ENCODE measurements at places on chromosomes 1 and 21.

DNA sequence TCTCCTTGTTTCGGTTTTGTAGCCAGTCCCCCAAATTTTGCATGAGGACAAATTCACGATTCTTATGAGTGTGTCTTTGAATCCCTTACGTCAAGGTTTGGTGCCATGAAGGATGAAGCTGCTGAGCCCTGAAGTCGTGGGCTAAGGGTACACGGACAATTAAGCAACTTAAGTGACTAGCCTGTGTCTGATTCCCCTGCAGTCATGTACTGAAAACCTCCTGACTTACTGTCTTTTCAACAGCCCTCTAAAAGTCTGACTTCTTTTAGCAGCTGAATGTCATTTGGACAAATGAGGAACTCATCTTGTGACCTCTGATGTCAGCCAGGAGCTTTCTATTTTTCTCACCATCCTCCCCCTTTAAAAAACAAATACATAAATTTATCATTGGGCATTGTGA is 27.1 kb upstream of the C1orf105 start:
- DNase-seq: no peak

GRCh38 chr1:13703128-13703513 is 3.1 kb downstream of the PRDM2 start:
- no peak for DNase-seq

DNA sequence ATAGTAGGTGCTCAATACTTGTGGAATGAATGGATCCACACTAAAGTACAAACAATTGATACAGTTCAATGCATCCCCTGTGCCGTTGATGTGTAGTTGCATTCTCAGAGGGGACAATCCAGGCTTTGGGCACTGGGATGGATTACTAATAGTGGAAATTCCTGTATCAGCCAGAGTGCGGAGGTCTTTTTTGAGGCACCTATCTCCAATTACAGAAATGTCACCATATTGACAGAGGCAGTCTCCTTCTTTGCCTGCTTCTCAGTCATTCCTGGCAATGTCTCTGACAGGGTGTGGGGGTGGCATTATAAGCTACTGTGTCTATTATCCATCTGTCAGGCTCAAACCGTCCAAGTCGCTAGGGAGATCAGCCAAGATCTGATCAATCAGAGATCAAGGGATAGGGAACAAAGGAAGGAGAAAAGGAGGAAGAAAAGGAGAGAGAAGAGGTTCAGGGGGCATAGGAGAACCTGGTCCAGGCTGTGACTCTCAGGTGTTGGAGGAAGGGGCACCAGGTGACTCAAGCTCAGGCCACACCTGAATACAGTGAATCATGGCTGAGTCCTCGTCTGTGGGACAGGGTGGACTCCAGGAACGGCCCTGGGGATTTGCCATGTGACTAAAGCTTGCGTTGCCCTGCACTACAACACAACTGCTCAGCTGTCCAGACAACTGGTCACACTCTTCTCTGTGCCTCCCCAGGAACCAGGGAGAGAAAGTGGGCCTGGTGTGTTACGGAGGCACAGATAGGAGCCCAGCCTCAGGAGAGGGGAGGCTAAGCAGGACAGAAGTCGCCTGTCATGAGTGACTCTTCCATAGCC is 3.4 kb upstream of the LAMB3 start:
- DNase-seq: no peak

- no peak for DNase-seq
Observed at GRCh38 chr1:208985231-208985630, 598.3 kb upstream of the CAMK1G start.

DNA sequence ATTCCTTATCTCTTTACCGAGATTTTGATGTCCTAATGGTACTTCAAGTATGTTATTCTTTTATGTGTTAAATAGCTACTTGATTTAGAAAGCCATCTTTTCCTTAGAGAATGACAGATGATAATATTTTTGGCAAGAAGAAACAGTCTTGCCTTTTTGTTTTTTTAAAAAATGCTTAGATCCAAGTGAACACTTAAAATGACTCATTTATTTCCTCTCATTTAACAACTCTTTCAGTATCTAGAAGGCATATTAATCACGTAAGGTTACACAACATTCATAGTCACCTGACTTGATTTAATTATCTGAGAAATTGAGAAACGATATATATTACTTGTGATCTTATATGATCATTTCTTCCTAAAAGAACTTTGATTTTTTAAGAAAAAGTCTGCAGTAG is 52.4 kb downstream of the SUCO start:
- DNase-seq: no peak

GRCh38 chr1:165894591-165894990 is 67.2 kb downstream of the UCK2 start:
- no peak for DNase-seq

- no peak for DNase-seq
Observed at GRCh38 chr1:216457356-216457755, 34.1 kb upstream of the USH2A start.

- DNase-seq: no peak
Observed at GRCh38 chr21:20631633-20632032, 366.6 kb upstream of the NCAM2 start.

DNA sequence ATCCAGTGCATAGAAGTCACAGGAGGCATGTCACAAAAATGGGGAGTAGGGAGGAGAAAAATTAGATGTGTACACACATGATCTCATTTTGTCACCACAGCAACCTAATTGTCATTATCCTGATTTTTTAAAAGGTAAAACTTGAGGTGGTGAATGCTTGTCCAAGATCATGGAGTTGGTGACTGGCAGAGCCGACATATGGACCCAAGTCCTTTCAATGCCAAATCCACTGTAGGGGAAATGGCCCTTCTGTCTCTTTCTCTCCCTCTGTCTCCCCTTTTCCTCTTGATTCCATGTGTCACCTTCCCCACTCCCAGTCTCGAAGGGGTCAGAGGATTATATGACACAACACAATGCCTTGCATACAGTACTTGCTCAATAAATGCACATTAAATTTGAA is 65.7 kb upstream of the JUN start:
- no peak for DNase-seq

- DNase-seq: no peak
Observed at GRCh38 chr1:245173446-245174211, 18.8 kb downstream of the KIF26B start.

DNA sequence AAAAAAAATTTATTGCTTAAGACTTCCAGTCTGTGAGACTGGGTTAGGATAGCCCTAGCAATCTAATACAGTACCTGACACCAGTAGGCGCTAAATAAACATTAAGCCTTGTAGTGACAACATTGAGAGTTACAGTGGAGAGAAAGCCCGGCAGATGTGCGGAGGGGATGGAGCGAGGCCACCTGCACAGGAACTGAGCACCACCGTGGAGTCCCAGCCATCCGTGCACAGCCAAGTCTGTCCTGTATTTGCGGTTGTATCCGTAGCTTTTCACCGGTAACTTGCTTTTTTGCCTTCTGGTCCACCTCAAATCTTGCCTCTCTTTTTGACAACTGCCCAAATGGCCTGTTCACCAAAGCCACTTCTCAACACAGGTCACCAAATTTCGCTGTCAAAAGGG is 260.1 kb downstream of the GPATCH2 start:
- no peak for DNase-seq

DNA sequence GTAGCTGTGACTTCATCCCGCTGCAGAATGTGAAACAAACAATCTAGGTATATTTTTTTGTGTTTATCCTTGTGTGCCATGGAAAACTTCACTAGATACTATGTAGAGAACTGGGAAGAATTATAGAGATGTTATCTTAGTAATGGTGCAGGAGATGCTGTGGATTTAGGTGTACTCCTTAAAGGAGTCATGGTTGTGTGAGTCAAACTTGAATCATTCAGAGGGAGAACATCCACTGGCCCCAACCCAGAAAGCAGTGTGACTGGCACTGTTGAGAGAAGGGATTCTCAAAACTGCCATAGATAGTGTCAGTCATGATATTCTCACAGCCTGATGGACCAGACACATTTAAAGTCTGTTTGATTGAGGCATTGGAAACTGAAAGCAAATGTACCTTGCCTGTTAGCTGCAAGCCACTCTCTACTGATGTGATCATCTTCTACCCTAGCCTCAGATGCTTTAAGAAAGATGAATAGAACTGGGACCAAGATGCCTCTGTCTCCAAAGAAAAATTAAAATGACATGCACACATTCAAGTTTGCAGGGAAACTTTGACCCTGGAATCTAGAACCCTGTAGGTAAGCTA is 754.6 kb downstream of the MRPL39 start:
- no peak for DNase-seq

DNA sequence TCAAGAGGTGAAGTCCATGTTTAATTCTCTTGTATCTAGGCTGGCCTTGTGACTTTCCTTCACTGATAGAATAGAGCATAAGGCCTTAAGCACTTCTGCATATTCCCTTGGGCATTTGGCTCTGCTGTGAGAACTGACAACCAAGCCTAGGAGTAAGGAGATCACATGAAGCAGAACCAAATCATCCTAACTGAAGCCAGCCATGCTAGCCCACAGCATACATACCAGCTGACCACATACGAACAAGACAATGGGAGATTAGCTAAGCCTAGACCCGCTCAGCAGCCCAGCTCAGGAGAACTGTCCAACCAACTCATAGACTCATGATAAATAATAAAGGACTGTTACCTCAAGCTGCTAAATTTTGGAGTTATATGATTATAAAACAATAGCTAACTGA is 114.6 kb upstream of the NEK7 start:
- no peak for DNase-seq

- DNase-seq: no peak
Observed at GRCh38 chr1:84425150-84425896, 27.0 kb downstream of the DNASE2B start.

DNA sequence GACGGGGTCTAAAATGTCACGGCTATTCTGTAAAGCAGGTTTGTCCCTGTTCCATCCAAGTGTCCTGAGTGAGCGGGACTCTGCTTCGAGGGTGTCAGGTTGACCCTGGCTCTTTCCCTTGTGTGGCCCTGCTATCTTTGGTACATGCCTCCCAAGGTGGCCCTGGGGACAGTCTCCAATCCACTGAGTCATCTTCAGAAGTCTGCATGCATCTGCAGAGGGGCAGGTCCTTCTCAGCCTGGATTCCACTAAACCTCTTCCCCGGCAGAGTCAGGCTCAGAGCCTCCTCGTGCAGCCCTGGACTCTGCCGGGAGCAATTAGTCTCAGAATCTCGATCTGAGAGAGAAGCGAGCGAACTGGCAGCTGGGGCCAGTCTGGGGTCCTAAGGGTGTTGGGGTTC is 50.1 kb upstream of the KCNJ15 start:
- no peak for DNase-seq

- DNase-seq: no peak
Observed at GRCh38 chr1:245503548-245503947, 348.8 kb downstream of the KIF26B start.

GRCh38 chr1:221100611-221101010 is 221.4 kb downstream of the HLX start:
- no peak for DNase-seq

- no peak for DNase-seq
Observed at GRCh38 chr1:230463760-230464159, 37.6 kb upstream of the PGBD5 start.

GRCh38 chr1:4485398-4485797 is 169.0 kb upstream of the AJAP1 start:
- no peak for DNase-seq
